B cell (primary cell): ENCODE measurements at places on chromosomes 1 and 21. TPM values are rescaled to one million over a fixed set of nuclear protein-coding genes. Genes with fewer than 3 reads are reported as not detected.
A peak's percentile ranks its signal among the peaks of the same experiment; 100 is the strongest.

Gene SFT2D2
- 68.3 and 79.0 TPM in 2 replicates for total RNA-seq

Gene GJA5
- total RNA-seq = not detected in 2 replicates

Gene FCRL5
- total RNA-seq = 34.0 and 35.0 TPM in 2 replicates

Gene LRRC8C
- total RNA-seq = 6.7 and 6.8 TPM in 2 replicates

GRCh38 chr1:153741986-153742385 is 14.1 kb downstream of the INTS3 start:
- no peaks in the 10 kb centered on the region for H3K27me3 ChIP-seq
- peaks cover 21% of the 10 kb centered on the region for H3K4me1 ChIP-seq
- no peak overlapping the region for H3K4me3 ChIP-seq
- peaks cover 61% of the 10 kb centered on the region for H3K36me3 ChIP-seq
- no peak for DNase-seq
- peak overlapping the region; percentile 12 for H3K27ac ChIP-seq
